ENCODE measurements at places on chromosomes 2 and 18.

- no peak for DNase-seq
Measured at GRCh38 chr18:69239849-69240674, 160.6 kb upstream of the DOK6 start.

DNA sequence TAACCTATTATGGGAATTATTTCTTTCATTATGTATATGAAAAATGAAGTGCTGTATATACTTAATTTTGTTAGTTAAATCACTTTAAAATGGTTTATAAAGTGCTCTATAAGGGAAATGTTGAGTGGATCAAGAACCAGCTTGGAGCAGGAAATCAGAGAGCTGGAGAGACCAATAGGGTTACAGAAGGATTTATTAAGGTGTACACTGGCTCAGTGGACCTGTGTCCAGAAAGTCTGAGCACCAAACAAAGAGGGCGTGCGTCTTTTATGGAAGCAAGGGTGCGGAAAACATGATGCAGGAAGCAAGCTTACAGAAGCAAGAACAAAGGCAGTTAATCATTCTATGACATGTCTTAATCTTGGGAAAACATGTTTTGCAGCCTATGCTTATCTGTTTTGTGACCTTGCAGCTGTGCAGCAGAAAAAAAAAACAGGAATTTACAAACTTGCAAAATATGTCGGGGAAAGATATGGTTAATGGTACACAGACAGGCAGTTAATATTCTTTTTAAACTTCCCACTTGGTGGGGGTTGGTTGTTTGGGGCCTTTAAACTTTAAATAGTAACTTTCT, 65.2 kb upstream of the SLC35G4 start:
- no peak for DNase-seq

GRCh38 chr2:176494949-176495353, 225.7 kb downstream of the MTX2 start:
- DNase-seq = no peak

GRCh38 chr18:48957616-48958015, 6.9 kb upstream of the SMAD7 start:
- DNase-seq = no peak

DNA sequence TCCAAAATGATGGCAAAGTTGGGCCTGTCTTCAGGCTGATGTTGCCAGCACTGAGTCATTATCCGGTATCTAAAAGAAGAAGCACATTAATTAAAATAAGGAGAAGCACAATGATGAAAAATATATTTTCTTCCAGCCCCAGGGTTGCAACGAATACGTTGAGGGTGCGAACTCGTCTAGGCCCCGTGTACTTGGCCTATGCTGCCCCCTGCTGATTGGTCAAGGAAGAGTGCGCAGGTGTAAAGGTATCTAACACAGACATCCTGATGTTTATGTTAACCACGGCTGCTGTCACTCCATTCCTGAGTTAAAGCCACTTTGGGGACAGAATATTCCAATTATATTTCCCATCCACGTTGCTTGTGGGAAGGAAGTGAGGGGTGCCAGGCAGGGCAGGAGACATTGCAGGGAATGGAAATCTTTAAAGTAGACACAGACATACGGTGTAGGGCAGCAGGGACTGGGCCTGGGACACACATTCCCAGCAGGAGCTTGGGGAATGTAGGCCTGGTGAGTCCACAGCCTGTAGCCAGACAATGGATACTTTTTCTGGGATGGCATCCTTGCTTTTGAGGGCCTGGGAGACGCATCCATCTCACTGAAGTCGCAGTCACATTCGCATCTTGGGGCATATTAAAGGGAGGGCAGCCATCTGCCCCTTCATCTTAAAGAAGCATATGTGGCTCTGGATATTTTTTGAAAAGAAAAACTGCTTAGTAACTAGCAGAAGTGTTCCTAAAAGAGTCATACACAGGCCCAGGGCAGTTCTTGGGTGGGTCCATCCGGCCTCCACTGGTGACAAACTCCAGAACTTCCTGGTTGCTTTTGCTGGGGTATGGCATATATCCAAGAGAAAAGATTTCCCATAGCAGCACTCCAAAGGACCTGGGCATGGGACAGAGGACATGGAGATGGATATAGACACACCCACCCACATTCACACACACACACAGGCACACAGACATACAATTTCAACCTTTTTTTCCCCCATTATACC, 81.9 kb downstream of the CLIP4 start:
- peak; percentile 72 for DNase-seq

GRCh38 chr2:159471340-159471739, 145.0 kb downstream of the BAZ2B start:
- DNase-seq = no peak

DNA sequence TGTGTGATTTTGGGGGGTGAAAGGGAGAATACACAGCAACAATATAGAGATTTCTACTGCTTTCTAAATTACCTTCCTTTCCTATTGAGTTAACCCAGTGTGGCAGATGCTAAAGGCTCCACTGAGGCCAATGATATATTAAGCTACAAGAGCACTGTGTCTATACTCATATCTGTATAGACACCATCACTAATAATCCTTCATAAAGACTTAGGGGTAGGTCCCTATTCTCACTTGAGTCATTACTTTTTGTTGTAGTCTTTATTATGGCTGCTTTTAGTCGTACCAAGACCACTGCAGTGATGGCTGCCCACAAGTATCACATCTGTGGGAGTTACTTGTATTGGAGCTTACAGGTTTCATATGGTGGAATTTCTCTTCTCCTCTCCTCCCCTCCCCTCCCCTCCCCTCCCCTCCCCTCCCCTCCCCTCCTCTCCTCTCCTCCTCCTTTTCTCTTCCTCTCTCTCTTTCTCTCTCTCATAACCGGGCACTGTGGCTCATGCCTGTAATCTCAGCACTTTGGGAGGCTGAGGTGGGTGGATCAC, 637.6 kb downstream of the ADCYAP1 start:
- DNase-seq = no peak

DNA sequence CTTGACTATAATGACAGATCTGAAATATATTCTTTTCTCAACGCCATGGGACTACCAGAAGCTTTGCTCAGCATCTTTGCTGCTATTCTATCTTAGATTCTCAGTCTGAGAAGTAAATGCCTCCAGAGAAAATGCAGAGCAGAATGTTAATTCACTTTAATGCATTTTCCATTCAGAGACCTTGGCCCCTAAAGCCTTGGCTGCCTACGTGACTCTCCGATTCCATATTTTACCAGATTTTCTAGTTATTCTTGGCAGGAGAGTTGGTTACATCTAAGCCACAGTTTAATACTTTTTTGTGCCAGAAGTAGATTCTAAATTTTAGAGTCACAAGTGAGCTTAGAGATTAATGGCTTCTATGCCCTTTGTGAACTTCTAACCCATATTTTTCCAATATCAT, 837.1 kb upstream of the POU3F3 start:
- DNase-seq = no peak
